Stimulated activated CD8-positive, alpha-beta memory T cell treated with anti-CD3 and anti-CD28 coated beads, Interleukin-4, amount 100 ng/mL, for 48 hours (primary cell): ENCODE measurements at places on chromosomes 5 and 9.
A peak's percentile ranks its signal among the peaks of the same experiment; 100 is the strongest.

- no peak for DNase-seq
These were observed 209.5 kb downstream of the MEF2C start for GRCh38 chr5:88673253-88674105.

DNA sequence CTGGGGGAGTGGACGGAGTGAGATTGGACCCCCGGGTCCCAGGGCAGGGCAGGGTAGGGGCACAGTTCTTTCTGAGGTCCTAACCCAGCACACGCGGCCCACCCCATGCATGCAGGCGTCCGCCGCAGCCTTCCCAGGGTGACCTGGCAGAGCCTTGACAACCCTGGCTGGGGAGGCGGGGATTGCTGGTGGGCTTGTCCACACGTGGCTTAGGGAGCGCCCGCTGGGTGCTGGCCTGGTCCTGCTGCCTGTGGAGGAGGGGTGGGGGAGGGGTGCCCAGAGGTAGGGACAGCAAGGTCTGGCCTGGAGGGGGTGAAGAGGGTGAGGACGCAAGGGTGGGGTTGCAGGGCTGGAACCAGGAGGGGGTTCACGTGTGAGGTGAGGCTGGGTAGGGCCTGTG lies 6.0 kb downstream of the RXRA start:
- DNase-seq, result no peak

DNA sequence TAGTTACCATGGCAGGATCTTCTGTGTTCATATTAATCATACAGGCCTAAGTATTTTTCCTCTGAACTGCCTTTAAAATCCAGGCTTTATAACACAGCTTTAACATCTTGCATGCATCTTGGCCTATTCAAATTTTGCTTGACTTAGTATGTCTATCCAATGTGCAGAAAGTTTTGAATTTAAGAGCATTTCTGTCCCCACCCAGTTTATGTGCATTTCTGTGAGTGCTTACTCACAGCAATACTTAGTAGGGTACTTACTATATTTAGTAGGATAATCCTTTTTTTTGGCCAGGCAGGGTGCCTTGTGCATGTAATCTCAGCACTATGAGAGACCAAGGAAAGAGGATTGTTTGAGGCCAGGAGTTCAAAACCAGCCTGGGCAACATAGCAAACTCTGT lies 18.0 kb downstream of the UHRF2 start:
- DNase-seq, result no peak

DNA sequence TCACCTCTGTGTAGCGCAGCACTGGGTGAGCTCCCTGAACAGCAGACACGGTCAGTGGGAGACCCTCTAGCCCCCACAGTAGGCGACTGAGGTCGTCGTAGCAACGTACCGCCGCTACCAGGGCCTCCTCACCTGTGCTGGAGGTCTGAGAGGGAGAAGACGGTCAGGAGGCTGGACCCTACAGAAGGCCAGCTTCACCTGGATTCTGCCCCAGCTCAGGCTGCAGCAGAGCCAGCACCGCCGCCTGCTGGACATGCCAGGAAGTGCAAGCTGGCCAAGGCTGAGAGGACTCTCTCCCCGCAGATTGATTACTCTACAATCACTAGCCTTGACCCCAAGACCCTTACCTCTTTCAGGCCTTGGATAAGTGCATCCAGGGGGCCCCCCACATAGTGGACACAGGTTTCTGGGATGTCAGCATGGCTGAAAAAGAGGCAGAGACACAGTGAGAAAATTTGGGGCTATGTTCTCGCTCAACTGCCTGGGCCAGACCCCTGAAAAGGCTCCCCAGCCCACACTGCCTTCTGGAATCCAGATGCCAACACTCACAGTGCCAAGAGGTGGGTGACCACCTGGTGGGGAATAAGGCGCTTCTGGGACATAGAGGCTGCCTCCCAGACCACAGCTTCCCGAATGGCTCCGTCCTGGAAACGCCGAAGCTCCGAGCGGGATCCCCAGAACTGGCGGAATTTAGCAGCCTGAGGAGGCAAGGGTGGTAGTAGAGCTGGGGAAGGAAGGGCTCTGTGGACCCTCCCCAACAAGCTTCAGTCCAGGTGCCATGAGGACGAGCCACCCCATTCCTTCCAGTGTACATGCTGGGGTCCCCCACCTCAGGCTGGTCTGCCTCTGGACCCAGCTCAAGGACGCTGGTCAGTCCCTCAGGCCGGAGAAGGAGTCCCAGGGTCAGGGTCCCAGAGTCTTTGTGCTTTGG lies 6.9 kb downstream of the NOL6 start:
- peak; percentile 88 for DNase-seq

DNA sequence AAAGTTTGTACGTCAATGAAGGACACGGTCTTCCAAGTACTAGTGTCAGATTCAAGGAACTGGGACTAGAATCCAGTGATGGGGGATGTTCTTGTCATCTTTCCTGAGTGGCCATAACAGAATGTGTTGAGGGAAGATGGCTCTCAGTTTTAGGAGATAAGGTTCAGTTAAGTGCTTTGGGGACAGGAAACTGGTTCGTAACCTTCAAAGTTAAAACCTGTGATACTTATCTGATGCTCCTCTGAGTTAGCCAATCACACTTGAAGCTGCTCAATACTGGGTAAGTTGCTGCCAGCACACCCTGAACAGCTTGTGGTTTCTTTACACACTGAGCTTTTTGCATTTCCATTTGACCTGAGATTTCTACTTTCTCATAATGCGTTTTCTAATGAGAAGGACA lies 64.4 kb downstream of the PIK3R1 start:
- no peak for DNase-seq

DNA sequence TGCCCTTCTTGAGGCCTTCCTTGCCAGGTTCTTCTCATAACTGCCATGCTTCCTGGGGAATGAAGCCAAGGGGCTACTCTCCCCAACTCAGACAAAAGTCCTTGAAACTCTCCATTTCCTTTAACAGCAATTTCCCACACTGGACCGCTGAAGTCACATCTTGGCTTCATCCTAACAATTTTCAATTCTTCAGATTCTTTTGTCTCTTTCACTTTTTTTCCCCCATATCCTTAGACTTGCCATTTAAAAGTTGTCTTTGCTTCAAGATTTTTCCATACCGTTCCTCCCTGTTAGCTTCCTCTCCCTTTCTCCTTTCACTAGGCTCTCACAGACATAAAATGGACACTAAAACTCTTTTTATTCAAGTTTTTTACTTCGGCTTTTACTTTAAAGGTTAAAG lies 93.1 kb upstream of the ITGA1 start:
- DNase-seq, result no peak
